ENCODE measurements at places on chromosomes 3 and 15. TPM values are rescaled to one million over a fixed set of nuclear protein-coding genes. Genes with fewer than 3 reads are reported as not detected.

The SPTSSB gene
- not detected for total RNA-seq

GRCh38 chr3:8560366-8561007 lies 58.9 kb downstream of the LMCD1 start:
- DNase-seq, result no peak

DNA sequence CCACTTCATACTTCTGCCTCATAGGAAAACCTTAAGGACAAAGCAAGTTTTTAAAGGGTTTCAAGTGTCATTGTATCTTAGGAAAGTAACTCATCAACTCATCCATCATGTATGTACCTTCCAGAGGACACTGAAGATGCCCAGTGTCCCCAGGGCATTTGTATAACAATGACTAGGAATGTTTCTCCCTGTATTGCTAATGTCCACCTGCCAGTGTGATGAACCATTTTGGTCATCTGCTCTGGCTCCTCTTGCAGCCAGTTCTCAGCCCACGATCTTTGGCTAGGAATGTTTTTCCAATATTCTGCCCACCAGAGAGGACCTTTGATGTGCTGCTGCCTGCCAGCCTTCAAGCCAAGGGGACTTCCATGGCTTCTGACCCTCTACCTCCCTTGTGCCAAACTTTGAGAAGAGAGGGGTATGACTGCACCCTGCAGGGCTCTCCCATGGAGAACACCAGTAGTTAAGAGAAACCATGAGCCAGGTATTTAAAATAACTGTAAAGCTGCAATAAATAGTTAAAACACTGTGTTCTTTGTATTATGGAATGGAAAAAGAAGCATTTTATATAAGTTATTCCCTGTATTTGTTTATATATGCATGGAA lies 11.4 kb downstream of the LMOD3 start:
- no peak for DNase-seq

The ANKRD63 gene
- total RNA-seq, result not detected

DNA sequence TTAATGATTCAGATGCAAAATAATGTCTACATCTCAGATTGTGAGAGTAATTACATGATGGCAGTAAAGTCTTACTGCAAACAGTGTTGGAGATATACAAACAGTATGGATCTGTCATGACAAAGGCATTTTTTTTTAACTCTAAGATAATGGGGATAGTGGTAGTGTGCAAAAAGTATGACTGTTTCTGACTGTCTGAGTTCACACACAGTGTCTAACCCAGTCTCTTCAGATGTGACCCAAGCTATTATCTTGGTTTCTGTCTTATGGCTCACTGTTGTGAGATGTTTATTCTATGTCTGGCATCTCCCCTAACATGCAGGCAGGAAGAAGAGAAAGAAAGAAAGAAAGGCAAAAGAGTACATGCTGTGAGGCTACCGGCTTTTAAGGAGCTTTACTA lies 17.0 kb downstream of the RPL39L start:
- DNase-seq, result no peak

DNA sequence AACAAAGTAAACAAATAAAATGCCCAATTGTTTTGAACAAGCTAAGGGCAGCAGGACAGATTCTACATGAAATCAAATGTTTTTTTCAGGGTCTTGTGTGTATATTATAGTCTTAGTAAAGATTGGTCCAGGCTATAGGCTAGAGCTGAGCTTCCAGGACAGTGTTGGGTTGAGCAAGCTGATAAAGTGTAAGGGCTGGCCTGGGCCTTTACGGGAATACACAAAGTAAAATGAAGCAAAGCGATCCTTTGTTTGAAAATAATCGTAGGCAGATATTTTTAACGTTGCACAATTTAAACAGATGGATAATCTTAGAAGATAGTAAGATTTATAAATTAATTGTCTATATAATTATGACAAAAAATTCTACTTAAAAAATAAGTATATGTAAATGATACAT lies 1204.6 kb downstream of the OTOL1 start:
- no peak for DNase-seq

All from activated CD8-positive, alpha-beta T cell treated with anti-CD3 and anti-CD28 coated beads, Interleukin-2, amount 10 ng/mL, durations not matched to agents 7 days and 5 days (primary cell).